T-helper 2 cell (primary cell): ENCODE measurements at places on chromosomes 1 and 21.

DNA sequence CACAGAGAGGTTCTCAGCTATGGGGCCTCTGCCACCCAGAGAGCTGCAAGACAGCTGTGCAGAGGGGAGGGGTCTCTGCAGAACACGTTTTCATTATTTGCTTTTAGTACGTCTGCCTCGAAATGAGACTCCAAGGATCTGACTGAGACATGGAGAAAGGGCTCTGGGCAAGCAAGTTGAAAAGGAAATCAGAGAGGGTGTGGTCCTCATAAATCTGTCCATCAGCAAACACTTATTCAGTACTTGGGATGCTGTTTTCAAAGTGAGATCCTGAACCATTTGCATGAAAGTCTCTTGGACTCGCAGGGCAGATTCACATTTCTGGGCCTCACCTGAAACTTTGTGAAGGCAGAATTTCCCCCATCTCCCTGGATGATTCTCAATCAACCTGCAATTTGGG lies 197.4 kb upstream of the GALNT2 start:
- no peak for DNase-seq

GRCh38 chr1:6423321-6423999 lies 1.1 kb upstream of the ESPN start:
- peak; percentile 63 for DNase-seq

DNA sequence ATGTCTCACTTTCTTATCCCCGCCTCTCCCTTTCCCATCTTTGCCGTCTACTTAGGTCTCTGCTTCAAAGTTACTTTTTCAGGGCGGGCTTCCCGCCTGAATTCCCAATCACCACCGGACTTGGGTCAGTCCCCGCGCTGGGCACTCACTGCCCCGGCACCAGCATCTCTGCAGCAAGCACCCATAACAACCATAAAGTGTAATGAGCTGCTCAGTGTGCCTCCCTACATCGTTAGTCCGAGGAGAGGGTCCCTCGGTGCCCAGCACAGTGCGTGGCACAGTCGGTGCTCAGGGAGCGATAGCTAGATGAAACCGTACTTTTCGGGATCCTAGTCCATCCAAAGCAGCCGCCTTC lies 633 bp upstream of the CTPS1 start:
- no peak for DNase-seq

DNA sequence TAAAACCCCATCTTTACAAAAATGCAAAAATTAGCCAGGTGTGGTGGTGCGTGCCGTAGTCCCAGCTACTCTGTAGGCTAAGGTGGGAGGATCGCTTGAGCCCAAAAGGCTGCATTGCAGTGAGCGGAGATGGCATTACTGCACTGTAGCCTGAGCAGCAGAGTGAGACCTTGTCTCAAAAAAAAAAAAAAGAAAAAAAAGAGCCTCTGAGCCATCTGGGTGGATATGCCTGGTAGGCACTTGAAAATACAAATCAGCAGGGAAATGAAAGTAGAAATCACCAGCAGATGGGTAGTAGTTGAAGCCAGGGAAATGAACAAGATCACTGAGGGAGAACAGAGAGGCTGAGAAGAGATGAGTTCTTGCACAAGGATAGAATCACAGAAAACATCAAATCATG lies 131.0 kb upstream of the HMCN1 start:
- DNase-seq = no peak

- no peak for DNase-seq
These were observed 31.8 kb downstream of the KCNAB2 start for GRCh38 chr1:6077506-6077905.

DNA sequence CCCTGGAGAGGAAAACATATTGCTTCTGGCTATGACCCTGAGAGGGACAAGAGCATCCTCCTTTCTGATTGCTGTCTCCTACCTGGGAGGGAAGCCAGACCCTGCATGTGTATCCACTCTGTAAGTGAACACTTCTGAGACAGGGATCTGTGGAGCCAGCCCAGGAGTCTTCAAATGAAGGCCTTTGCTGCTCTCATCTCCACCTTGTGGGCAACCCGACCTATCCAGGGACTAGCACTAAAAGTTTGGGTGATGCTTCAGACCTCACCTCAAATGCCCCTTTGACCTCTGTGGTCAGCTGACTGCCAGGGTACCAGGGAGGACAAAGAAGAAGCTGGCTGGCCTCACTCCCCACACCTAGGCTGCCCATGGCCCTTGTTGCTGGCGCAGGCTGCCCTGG lies 64.7 kb downstream of the KCND3 start:
- no peak for DNase-seq

- DNase-seq = no peak
These were observed 17.3 kb upstream of the TTC4 start for GRCh38 chr1:54698346-54698745.

GRCh38 chr1:94084085-94084484 lies 36.9 kb downstream of the ABCA4 start:
- no peak for DNase-seq

GRCh38 chr1:165647970-165648369 lies 16.9 kb downstream of the MGST3 start:
- DNase-seq = no peak
